ENCODE measurements at places on chromosomes 6 and 20. TPM values are rescaled to one million over a fixed set of nuclear protein-coding genes. Genes with fewer than 3 reads are reported as not detected.

The BPIFA3 gene
- not detected for total RNA-seq

The ELOVL2 gene
- total RNA-seq, result 0.20 TPM

The ANKRD6 gene
- total RNA-seq, result 14.7 TPM

The SLC17A9 gene
- total RNA-seq, result 18.8 TPM

DNA sequence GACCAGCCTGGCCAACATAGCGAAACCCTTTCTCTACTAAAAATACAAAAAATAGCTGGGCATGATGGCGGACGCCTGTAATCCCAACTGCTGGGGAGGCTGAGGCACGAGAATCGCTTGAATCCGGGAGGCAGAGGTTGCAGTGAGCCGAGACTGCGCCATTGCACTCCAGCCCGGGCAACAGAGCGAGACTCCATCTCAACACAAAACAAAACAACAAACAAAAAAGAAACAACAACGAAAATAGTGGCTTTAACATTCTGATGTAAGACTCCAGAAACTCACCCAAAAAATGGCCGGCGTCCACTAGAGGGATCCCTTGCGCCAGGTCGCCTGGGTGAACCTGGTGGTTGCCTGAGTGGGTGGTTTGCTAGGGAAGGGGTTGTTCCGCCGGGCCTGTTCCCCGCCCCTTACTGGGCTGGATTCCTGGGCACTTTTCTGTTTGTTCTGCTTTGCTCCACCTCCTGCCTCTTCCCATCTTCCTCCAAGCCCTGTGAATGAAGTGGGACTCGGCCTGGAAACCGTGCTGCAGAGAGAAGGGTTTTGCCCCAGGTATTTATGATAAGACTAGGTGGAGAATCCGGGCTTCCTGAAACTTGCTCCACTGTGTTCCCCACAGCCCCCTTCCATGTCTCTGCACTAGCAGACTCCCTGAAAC is 1.5 kb downstream of the PABPC1L start:
- H3K27ac ChIP-seq, result peak overlapping the region; percentile 84
- no peaks in the 10 kb centered on the region for H3K27me3 ChIP-seq
- peak; percentile 91 for DNase-seq
- H3K4me3 ChIP-seq, result peak overlapping the region; percentile 100
- H3K4me1 ChIP-seq, result peaks cover 8% of the 10 kb centered on the region
- peaks cover 67% of the 10 kb centered on the region for H3K36me3 ChIP-seq

- no peaks in the 10 kb centered on the region for H3K4me1 ChIP-seq
- no peak overlapping the region for H3K4me3 ChIP-seq
- no peaks in the 10 kb centered on the region for H3K36me3 ChIP-seq
- H3K27me3 ChIP-seq, result peaks cover 50% of the 10 kb centered on the region
- DNase-seq, result no peak
Measured at GRCh38 chr20:24638591-24639548, 169.4 kb downstream of the SYNDIG1 start.

DNA sequence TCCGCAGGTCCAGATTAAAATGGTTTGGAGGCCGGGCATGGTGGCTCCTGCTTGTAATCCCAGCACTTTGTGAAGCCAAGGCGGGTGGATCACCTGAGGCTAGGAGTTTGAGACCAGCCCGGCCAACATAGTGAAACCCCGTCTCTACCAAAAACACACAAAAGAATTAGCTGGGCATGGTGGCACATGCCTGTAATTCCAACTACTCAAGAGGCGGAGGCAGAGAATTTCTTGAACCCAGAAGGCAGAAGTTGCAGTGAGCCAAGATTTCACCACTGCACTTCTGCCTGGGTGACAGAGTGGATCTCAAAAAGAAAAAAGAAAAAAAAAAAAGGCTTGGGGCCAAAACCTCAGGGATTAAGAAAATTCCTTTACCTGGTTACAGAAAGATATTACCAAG is 30.5 kb downstream of the C6orf15 start:
- no peak for DNase-seq
- no peaks in the 10 kb centered on the region for H3K36me3 ChIP-seq
- no peak overlapping the region for H3K27ac ChIP-seq
- H3K27me3 ChIP-seq, result no peaks in the 10 kb centered on the region
- no peak overlapping the region for H3K4me3 ChIP-seq

GRCh38 chr20:52031206-52031562 is 160.4 kb downstream of the ZFP64 start:
- no peak overlapping the region for H3K4me3 ChIP-seq
- no peak for DNase-seq
- no peaks in the 10 kb centered on the region for H3K4me1 ChIP-seq

DNA sequence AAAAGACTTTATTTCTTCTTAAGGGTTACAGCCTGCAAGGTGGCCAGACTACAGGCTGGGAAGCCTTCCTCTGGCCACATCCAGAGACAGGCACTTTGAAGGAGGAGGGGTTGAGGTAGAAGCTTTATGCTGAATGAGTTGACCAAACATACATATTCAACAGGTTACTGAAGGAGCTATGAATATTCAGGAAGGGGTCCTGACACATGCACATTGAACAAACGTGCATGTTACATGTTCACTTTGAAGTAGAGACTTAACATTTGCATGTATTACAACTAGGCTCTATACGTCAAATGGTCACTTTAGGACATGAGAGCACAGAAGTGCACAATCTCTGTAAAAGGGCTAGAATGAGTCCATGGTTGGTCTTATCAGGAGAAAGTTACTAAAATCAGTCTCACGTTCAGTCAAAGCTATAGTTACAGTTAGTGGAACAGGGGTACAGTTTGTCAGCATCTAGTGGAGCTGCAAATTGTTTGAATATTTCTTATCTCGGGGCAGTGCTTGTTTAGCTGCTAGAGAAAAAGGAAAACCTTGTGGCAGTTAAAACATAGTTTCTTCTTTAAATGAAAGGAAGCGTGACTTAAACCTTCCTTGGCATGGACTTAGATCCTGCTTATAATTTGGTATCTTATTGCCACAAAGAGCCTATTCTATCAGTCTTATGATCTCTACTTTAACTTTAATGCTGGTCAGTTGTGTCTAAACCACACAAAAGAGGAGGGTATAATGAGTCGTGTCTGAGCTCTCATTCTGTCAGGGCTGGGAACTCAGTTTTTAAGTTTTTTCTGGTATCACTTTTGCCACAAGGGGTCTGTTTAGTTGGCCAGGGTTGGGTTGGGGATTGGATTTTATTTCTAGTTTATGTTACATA is 4.6 kb upstream of the ZSCAN9 start:
- no peak overlapping the region for H3K27ac ChIP-seq
- H3K36me3 ChIP-seq, result peaks cover 33% of the 10 kb centered on the region
- no peaks in the 10 kb centered on the region for H3K4me1 ChIP-seq

DNA sequence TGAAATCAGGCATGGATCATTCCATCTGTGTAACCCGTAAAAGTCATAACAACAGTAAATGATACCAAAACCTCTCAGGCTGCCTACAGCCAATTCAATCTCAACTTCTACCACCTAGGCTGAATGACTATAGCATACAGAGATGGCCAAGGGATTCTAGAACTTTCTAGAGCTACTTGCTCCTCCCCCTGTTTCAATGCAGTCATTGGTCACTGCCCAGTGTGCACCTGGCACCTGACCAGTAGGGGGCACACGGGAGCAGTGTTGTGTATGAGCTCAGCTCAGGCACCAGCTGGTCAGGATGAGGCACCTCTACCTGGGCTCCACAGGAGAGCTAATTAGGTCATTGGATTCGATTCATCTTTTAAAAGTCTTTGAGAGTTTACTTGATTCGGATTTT is 86.2 kb downstream of the PLEKHG1 start:
- H3K36me3 ChIP-seq, result no peaks in the 10 kb centered on the region
- peak; percentile 52 for DNase-seq
- no peak overlapping the region for H3K4me3 ChIP-seq
- no peaks in the 10 kb centered on the region for H3K27me3 ChIP-seq
- H3K27ac ChIP-seq, result no peak overlapping the region

DNA sequence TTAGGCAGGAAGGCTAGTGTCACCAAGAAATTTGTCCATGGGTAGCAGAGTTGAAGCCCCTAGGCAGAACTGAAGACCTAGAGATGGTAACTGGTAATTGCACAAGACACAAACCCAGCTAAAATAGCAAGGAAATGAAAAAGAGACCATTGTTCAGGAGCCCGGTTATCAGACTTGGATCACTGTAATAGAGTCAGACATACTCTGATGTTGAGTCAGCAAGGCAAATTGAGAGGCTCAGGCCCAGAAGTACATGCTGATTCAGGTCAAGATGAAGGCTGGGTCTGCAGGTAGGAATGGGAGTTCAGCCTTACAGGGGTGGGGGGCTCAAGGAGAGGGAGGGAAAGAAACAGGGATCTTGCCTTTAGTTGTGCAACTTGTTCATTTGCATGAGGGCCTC is 6.5 kb upstream of the TMEM242 start:
- no peaks in the 10 kb centered on the region for H3K36me3 ChIP-seq
- DNase-seq, result no peak
- H3K4me1 ChIP-seq, result peaks cover 31% of the 10 kb centered on the region

DNA sequence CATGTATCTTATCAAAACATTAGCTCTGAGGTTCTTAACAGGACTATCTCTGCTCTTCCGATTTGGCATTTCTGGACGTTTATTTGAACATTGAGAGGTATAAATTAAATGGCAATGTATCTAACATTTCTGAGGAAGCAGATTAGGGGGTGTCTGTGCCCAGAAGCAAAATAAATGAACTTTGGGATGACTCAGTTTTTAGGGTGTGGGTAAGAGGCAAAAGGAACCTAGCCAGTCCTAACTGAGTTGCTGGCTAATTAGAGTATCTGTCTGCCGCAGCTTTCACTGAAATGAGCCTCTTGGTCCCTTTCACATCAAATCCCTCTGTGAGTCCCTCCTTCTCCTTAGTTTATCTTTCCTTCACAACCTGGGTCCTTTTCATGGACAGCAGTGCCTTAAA is 1.1 kb downstream of the RNF144B start:
- no peaks in the 10 kb centered on the region for H3K27me3 ChIP-seq
- H3K27ac ChIP-seq, result peak overlapping the region; percentile 64
- H3K4me1 ChIP-seq, result peaks cover 27% of the 10 kb centered on the region
- DNase-seq, result no peak

- no peaks in the 10 kb centered on the region for H3K27me3 ChIP-seq
- H3K4me1 ChIP-seq, result no peaks in the 10 kb centered on the region
- H3K27ac ChIP-seq, result peak overlapping the region; percentile 39
- H3K4me3 ChIP-seq, result no peak overlapping the region
Measured at GRCh38 chr6:155444952-155445903, 10.4 kb downstream of the NOX3 start.

- H3K36me3 ChIP-seq, result no peaks in the 10 kb centered on the region
- H3K4me3 ChIP-seq, result no peak overlapping the region
- no peak for DNase-seq
- H3K27ac ChIP-seq, result no peak overlapping the region
Measured at GRCh38 chr6:98324446-98324845, 509.9 kb upstream of the POU3F2 start.

DNA sequence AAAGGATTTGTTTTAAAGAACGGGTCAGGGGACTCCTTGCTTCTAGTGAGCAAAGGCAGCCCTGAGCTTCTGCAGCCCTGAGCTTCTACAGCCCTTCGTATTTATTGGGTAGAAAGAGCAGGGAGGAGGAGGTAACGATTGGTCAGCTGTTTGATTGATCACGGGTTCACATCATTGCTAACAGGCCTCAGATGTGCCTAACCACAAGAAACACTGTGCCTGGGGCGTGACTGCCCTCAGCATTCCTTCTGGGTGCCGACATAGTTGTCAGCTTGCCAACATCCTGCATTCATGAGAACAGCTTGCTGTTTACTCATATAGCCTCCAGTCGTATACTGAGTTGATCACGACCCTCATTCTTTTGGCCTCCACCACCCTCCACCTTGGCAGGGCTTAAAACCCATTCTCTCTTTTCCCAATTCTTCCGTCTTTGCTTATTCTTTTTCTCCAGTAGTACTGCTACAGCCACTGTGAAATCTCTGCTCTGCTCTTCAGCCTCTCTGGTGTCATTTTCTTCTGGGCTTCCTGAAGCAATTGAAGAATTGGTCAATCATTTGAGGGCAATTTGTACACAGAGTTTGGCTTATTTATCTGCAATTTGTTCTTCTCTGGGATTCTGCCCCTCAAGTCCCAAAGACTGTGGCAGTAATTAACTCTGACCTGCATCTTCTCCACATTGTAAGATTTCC is 25.4 kb upstream of the NOP56 start:
- H3K36me3 ChIP-seq, result no peaks in the 10 kb centered on the region
- H3K4me3 ChIP-seq, result peak overlapping the region; percentile 14
- H3K27ac ChIP-seq, result peak overlapping the region; percentile 58

DNA sequence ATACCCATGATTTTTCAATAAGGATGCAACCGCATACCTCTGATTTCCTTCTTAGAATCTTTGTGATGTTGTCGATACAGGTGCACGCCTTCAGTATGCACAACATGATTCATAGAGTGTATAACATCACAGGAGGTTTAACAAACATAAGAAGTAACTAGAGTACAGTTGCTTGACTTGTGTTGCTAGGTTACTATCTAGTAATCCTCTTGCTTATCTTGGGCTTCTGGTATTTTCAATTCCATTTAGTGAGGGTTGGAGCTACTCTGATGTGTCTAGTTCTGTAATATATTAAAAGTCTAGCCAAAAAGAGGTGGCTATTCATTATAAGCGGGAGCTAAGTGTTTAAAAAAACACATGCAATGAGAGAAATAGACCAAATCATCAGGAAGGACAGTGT is 85.5 kb upstream of the TENT5A start:
- no peak overlapping the region for H3K4me3 ChIP-seq
- peaks cover 4% of the 10 kb centered on the region for H3K36me3 ChIP-seq
- H3K27me3 ChIP-seq, result no peaks in the 10 kb centered on the region

DNA sequence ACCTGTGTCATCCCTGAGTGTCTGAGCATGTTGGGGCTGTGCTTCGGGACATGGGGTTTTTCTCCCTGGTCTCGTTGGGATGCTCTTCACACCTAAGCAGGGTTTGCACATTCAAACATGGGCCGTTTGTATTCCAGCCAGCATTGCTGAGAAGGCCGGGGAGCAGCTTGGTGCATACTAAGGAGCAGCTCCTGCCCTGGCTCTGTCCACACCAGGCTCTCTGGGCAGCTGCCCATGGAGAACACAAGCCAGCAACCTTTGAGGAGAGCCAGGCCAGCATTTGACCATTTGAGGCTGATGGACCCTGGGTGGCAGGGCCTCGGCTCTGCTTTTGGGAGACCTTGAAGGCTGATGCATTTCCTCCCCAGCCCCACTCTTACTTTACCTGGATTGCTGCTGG is 92.1 kb downstream of the PHACTR3 start:
- H3K27ac ChIP-seq, result no peak overlapping the region
- peaks cover 78% of the 10 kb centered on the region for H3K27me3 ChIP-seq
- no peak for DNase-seq

DNA sequence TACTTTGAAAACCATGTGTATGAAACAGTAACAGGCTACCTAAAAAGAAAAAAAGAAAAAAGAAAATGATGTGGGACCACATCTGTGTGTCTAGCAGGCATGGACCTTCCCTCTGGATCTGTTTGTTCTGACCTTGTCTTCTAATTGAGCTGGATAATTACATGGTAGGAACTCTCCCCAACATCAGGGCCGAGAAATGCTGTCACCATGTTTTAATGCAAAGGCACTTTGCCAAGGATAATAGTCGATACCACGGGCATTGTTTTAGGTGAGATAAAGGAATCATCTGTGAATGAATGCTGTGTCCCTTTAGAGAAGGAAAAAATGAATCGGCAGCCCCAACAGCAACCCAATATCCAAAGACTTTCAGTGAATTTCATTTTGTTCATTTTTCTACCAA is 149.1 kb downstream of the ZDHHC14 start:
- H3K4me1 ChIP-seq, result peaks cover 56% of the 10 kb centered on the region
- H3K4me3 ChIP-seq, result no peak overlapping the region
- DNase-seq, result no peak
- H3K36me3 ChIP-seq, result peaks cover 8% of the 10 kb centered on the region
